Naive thymus-derived CD8-positive, alpha-beta T cell (primary cell): ENCODE measurements at places on chromosomes 6 and 20.

- no peaks in the 10 kb centered on the region for H3K27me3 ChIP-seq
- no peak for DNase-seq
- H3K36me3 ChIP-seq = no peaks in the 10 kb centered on the region
- H3K4me1 ChIP-seq = peaks cover 36% of the 10 kb centered on the region
- H3K4me3 ChIP-seq = no peak overlapping the region
- H3K27ac ChIP-seq = no peak overlapping the region
These were observed 102.0 kb upstream of the TNFAIP3 start for GRCh38 chr6:137765059-137765458.

DNA sequence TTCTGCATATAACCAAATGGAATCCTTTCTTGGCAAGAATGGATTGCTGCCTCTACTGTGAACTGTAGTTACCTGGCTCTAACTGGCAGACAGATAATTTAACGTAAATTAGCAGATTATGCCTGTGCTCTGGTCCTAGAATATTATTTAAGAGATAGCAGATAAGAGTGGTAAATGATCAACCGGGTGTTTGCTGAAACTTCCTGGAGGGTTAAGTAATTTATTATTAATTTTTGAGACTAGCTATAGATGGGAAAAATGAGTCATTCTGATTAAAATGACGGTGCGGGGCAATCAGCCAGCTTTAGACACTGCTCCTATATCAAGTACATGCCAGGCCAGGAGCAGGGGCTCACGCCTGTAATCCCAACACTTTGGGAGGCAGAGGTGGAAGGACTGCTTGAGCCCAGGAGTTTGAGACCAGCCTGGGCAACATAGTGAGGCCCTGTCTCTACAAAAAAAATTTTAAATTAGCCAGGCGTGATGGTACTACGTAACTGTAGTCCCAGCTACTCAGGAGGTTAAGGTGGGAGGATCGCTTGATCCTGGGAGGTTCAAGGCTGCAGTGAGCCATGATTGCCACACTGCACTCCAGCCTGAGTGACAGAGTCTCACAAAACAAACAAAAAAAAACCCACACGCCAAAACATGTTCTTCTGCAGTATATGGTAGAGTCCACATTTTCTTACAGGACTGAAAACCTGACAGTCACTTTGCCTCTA is 22.6 kb downstream of the B4GALT5 start:
- H3K27me3 ChIP-seq = no peaks in the 10 kb centered on the region
- no peak for DNase-seq
- no peak overlapping the region for H3K4me3 ChIP-seq
- H3K27ac ChIP-seq = no peak overlapping the region

DNA sequence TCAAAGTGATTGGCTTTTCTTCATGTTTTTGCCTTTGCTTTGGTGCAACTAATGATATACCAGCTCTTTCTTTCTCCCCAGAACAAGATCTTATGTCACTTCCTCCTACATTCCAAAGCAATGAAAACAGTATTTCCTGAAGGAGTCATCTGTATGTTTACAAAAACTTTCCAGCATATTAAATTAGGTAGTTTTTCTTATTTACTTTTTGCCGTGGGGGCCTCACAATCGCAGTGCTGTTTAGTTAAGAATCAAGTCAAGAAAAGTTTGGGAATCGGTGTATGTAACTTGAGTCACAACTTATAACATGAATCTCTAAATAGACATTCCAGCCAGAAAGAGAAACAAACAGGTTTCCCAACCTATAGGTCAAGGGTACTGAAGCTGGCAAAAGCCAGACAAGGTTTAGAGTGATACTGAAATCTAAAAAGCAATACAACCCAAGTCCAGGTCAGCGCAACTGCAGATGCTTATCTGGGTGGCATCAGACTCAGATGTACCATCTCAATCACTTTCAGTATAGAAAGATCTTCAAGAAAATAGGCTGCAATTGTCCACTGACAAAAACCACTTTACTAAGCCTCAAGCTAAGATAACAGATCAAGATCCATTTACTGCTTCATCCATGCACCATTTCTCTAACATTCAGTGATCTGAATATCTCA is 63.6 kb downstream of the IPCEF1 start:
- no peaks in the 10 kb centered on the region for H3K4me1 ChIP-seq
- no peak for DNase-seq
- no peak overlapping the region for H3K4me3 ChIP-seq
- no peaks in the 10 kb centered on the region for H3K36me3 ChIP-seq

DNA sequence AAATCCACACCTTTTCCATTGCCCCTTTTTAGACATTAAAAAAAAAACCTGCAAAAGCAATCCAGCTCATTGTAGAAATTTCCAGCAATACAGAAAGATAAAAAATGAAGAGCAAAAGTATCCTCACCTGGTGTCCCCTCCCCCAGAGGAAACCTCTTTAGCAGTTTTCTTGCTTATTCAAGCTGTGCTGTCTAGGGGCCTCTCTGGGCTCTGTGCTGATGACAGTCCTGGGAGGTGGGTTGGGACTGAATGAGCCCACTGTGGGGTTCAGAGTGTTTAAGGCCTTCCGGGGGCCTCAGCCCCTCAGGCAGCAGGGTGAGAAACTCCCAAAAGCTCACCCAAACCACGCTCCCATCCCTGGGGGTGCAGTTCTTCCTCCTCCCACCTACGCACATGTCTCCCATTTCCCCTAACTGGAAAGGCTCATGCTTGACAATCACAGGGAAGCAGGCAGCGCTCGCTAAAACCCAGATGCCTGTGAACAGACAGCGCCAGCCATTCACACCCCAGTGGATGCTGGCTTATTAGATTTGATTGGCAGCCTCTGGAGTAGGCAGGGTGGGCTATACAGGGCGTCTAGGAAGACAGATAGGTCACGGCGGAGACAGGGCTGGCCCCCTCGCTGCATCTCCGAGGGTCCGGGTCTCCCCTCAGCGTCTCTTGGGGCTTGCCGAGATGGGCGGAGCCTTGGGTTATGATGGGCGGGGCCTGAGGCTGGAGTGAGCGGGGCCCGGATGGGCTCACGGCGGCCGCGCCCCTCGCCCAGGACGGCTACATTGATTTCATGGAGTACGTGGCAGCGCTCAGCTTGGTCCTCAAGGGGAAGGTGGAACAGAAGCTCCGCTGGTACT is 4.6 kb downstream of the GUCA1A start:
- peaks cover 7% of the 10 kb centered on the region for H3K27me3 ChIP-seq
- no peak overlapping the region for H3K4me3 ChIP-seq
- DNase-seq = no peak
- no peak overlapping the region for H3K27ac ChIP-seq

- peak overlapping the region; percentile 26 for H3K27ac ChIP-seq
- no peaks in the 10 kb centered on the region for H3K27me3 ChIP-seq
These were observed 63.7 kb downstream of the DHX35 start for GRCh38 chr20:39025883-39026282.

- H3K4me3 ChIP-seq = peak overlapping the region; percentile 14
- H3K27ac ChIP-seq = no peak overlapping the region
- H3K27me3 ChIP-seq = peaks cover 12% of the 10 kb centered on the region
- H3K36me3 ChIP-seq = no peaks in the 10 kb centered on the region
- H3K4me1 ChIP-seq = peaks cover 18% of the 10 kb centered on the region
These were observed 57.4 kb upstream of the MPC1 start for GRCh38 chr6:166440106-166440505.

- H3K36me3 ChIP-seq = peaks cover 75% of the 10 kb centered on the region
- no peaks in the 10 kb centered on the region for H3K27me3 ChIP-seq
- H3K4me3 ChIP-seq = peak overlapping the region; percentile 97
- peak overlapping the region; percentile 100 for H3K27ac ChIP-seq
These were observed 4.1 kb downstream of the HLA-A start for GRCh38 chr6:29946223-29947076.

- no peaks in the 10 kb centered on the region for H3K36me3 ChIP-seq
- no peak overlapping the region for H3K27ac ChIP-seq
- H3K27me3 ChIP-seq = no peaks in the 10 kb centered on the region
- no peak for DNase-seq
- no peaks in the 10 kb centered on the region for H3K4me1 ChIP-seq
These were observed 79.0 kb upstream of the ZNF217 start for GRCh38 chr20:53672484-53673129.

- H3K4me1 ChIP-seq = peaks cover 27% of the 10 kb centered on the region
- H3K4me3 ChIP-seq = no peak overlapping the region
- DNase-seq = no peak
- H3K27ac ChIP-seq = no peak overlapping the region
- no peaks in the 10 kb centered on the region for H3K36me3 ChIP-seq
- H3K27me3 ChIP-seq = no peaks in the 10 kb centered on the region
These were observed 53.7 kb upstream of the ZNF217 start for GRCh38 chr20:53647286-53647821.

GRCh38 chr6:100740439-100740838 is 140.7 kb downstream of the ASCC3 start:
- DNase-seq = no peak
- no peak overlapping the region for H3K27ac ChIP-seq
- no peak overlapping the region for H3K4me3 ChIP-seq

GRCh38 chr6:93555292-93555691 is 135.9 kb upstream of the EPHA7 start:
- H3K27me3 ChIP-seq = no peaks in the 10 kb centered on the region
- no peak overlapping the region for H3K4me3 ChIP-seq
- H3K4me1 ChIP-seq = no peaks in the 10 kb centered on the region
- H3K27ac ChIP-seq = no peak overlapping the region
- no peak for DNase-seq

GRCh38 chr6:99091985-99092384 is 144.2 kb upstream of the FBXL4 start:
- H3K4me1 ChIP-seq = no peaks in the 10 kb centered on the region
- H3K27me3 ChIP-seq = peaks cover 39% of the 10 kb centered on the region
- no peak overlapping the region for H3K4me3 ChIP-seq

- peaks cover 86% of the 10 kb centered on the region for H3K4me1 ChIP-seq
- H3K27ac ChIP-seq = peak overlapping the region; percentile 28
- no peak overlapping the region for H3K4me3 ChIP-seq
- no peaks in the 10 kb centered on the region for H3K36me3 ChIP-seq
- DNase-seq = no peak
These were observed 13.2 kb upstream of the ARMC12 start for GRCh38 chr6:35723587-35723986.

- H3K4me1 ChIP-seq = peaks cover 36% of the 10 kb centered on the region
- no peaks in the 10 kb centered on the region for H3K27me3 ChIP-seq
- no peak for DNase-seq
- peak overlapping the region; percentile 10 for H3K27ac ChIP-seq
- H3K4me3 ChIP-seq = no peak overlapping the region
- peaks cover 17% of the 10 kb centered on the region for H3K36me3 ChIP-seq
These were observed 3.5 kb downstream of the MCUR1 start for GRCh38 chr6:13810688-13811446.

DNA sequence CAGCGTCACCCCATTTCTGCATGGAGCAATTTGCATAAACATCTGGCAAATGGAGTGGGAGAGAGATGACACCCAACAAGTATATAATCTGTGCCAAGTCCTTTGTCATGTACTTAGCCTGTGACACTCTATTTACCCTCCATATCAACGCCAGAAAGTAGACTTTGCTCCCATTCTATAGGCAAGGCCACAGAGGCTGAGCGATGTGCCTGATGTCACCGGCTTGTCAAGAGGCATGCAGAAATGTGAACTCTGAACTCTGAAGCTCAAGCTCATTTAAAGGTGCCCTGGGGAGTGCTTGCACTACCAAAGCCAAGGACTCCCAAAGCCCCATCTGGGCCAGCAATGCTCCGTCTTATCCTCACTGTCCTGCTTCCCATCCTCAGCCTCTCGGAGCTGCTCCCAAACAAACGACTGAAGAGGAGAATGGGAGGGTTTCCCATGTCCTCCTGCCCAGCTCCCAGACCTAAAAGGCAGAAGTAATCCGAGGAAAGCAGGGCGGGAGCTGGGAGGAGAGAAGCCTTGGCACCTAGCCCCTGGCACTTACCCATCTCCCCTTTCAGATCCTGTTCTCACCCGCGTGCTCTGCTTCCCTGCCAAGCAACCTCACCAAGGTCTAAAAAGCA is 9.2 kb downstream of the CPNE5 start:
- H3K27me3 ChIP-seq = peaks cover 8% of the 10 kb centered on the region
- H3K4me1 ChIP-seq = peaks cover 5% of the 10 kb centered on the region

DNA sequence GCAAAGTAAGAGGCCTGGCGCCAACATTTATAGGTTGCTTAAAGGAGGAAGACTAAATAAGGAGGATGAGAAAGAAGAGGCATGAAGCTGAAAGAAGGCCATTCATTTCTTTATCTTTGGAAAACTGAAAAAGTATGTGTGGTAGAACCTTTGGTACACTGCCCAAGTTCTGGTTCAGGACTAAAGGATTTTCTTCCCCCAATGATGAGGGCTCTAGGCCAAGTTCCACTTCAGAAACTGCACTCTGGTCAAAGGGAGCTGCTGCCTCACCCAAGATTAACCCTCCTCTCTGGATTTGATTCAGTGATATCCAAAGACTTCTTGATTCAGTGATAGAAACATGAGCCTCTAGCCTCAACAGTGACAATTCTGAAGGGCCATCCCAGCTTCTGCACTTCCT is 5.0 kb upstream of the KPNA5 start:
- H3K27ac ChIP-seq = no peak overlapping the region
- H3K36me3 ChIP-seq = no peaks in the 10 kb centered on the region
- peaks cover 6% of the 10 kb centered on the region for H3K27me3 ChIP-seq
- peaks cover 24% of the 10 kb centered on the region for H3K4me1 ChIP-seq
- no peak overlapping the region for H3K4me3 ChIP-seq

DNA sequence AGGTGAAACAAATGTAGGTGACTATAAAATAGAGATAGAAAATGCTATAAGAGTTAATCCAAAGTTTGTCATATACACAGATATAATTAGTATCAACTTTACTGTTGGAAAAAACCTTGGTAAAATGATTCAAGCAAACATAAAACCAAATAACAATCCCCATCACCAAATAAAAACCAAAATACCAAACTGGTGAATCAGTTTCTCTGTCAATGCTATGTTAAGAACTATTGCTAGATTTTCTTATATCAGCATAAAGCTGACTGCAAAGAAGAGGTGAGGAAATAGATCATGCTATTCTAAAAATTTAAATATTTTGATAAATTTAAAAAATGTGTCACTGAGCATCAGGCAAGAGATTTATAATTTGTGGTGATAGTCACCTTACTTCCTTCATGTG is 658.4 kb downstream of the PHF3 start:
- no peak overlapping the region for H3K4me3 ChIP-seq
- no peak for DNase-seq
- no peaks in the 10 kb centered on the region for H3K27me3 ChIP-seq
- H3K27ac ChIP-seq = no peak overlapping the region
- no peaks in the 10 kb centered on the region for H3K4me1 ChIP-seq

GRCh38 chr20:54260116-54260515 is 52.2 kb downstream of the PFDN4 start:
- H3K27ac ChIP-seq = no peak overlapping the region
- H3K36me3 ChIP-seq = no peaks in the 10 kb centered on the region
- peaks cover 7% of the 10 kb centered on the region for H3K27me3 ChIP-seq
- no peak overlapping the region for H3K4me3 ChIP-seq

- DNase-seq = no peak
- H3K4me3 ChIP-seq = no peak overlapping the region
- H3K4me1 ChIP-seq = peaks cover 12% of the 10 kb centered on the region
- H3K27ac ChIP-seq = no peak overlapping the region
These were observed 107.9 kb downstream of the TSHZ2 start for GRCh38 chr20:53079828-53080686.

DNA sequence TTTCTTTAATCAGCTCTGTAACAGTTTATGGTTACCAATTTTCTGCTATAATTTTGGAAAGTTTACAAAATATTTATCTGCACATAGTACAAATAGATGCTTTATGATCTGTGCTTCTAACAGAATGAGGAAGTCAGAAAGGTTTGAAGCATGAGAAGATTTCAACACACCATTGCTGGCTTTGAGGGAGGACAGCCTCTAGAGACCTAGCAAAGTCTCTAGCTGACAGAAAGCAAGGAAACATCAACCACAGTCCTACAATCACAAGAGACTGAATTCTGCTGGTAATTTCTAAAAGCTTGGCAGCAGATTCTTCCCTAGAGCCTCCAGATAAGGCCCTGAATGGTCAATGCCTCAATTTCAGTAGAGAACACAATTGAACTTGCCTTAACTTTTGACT is 750.8 kb upstream of the SLC35B3 start:
- no peak overlapping the region for H3K27ac ChIP-seq
- no peak for DNase-seq
- H3K4me1 ChIP-seq = no peaks in the 10 kb centered on the region
- H3K36me3 ChIP-seq = no peaks in the 10 kb centered on the region
- H3K27me3 ChIP-seq = no peaks in the 10 kb centered on the region
